Muscle of leg (tissue), 16 donors: ENCODE measurements at places on chromosomes 7 and 10. TPM values are rescaled to one million over a fixed set of nuclear protein-coding genes. Genes with fewer than 3 reads are reported as not detected.

GRCh38 chr10:125152450-125153368 lies 7.7 kb downstream of the CTBP2 start:
- DNase-seq: peak; percentile 69

DNA sequence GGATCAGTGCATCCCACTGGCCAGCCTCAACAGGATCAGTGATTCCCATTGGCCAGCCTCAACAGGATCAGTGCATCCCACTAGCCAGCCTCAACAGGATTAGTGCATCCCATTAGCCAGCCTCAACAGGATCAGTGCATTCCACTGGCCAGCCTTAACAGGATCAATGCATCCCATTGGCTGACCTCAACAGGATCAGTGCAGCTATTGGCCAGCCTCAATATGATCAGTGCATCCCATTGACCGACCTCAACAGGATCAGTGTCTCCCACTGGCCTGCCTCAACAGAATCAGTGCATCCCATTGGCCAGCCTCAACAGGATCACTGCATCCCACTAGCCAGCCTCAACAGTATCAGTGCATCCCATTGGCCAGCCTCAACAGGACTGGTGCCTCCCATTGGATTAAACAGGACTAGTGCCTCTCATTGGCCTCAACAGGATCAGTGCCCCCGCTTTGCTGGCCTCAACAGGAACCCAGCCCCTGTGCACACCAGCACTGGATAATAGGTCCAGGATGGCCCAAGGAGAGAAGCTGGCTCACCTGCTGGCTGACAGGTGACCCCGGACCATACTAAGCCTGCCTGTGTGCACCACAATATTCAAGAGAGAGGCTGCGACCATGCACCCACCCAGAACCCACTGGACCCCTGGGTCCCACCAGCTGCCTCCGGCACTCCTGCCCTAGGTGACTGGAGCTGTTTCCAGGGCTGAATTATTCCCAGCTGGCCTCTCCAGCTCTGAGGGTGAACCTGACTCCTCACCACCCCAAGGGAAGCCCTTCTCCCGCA lies 59.9 kb downstream of the PDGFA start:
- DNase-seq: no peak

PON1 gene
- total RNA-seq: 0.31 TPM

UCN3 gene
- not detected for total RNA-seq

DNA sequence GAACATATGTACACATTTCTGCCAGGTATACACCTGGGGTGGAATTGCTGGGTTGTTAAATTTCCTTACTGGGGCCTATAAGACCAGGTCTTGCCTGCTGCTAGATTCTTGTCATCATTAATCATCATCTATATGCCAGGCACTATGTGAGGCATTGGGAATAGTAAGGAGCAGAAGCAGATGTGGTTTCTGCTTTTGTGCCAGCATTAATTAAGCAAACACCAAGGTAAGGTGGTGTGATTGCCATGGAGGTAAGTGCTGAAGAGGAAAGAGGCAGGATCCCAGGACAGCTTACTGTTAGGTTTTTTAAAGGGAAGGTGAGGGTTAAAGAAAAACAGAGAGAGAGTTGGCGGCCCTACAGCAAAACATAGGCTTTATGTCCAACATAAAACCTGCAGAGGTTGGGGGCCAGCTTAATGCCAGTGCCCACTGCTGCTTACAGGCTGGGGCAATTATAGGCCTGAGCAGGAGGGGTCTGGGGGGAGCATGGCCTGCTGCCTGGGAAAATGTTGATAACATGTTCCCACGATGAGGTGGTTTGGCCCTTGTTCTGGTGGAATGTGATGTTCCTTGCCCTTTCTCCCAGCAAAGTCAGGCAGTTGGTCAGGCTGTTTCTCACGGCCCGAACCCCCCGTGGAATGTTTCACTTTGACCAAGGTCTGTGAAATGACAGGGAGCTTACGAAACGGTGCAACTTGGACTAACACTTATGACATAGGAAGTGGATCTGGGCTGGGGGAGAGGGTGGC lies 93.9 kb downstream of the RBM20 start:
- DNase-seq: no peak
